ENCODE measurements at places on chromosomes 2 and 18.

GRCh38 chr2:215413484-215413777, 22.4 kb downstream of the FN1 start:
- no peak for DNase-seq

- no peak for DNase-seq
These were observed 26.8 kb upstream of the SP3 start for GRCh38 chr2:173991856-173992588.

- DNase-seq, result no peak
These were observed 631 bp downstream of the RPL31 start for GRCh38 chr2:101002562-101003277.

- no peak for DNase-seq
These were observed 16.2 kb downstream of the HNMT start for GRCh38 chr2:137980459-137980858.

GRCh38 chr2:202307690-202308089, 42.1 kb downstream of the NOP58 start:
- no peak for DNase-seq

DNA sequence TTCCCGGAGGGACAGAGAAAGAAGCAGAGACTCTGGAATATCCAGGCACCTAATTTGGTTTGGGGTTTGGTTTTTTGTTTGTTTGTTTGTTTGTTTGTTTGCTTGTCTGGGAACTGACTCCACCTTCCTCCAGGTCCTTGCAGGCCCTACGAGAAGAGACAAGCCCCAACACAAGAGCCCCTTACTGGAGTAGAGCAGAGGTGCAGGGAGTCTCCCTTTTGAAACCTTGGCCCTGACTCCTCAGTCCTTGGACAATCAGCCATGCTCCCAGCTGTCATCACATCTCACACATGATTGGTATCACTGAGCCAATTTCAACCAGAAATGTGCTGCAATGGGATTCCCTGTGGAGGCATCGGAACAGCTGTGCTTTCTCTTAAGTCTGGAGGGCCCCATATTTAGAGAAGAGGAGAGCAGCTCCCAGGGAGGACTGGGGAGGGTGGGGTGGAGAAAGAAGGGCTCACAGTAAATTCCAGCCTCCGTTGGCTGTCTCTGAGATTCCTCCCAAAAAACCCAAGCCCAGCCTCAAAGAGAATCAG, 279.9 kb upstream of the NCKAP5 start:
- DNase-seq, result no peak

- DNase-seq, result no peak
These were observed 79.4 kb upstream of the AGAP1 start for GRCh38 chr2:235414422-235414821.

DNA sequence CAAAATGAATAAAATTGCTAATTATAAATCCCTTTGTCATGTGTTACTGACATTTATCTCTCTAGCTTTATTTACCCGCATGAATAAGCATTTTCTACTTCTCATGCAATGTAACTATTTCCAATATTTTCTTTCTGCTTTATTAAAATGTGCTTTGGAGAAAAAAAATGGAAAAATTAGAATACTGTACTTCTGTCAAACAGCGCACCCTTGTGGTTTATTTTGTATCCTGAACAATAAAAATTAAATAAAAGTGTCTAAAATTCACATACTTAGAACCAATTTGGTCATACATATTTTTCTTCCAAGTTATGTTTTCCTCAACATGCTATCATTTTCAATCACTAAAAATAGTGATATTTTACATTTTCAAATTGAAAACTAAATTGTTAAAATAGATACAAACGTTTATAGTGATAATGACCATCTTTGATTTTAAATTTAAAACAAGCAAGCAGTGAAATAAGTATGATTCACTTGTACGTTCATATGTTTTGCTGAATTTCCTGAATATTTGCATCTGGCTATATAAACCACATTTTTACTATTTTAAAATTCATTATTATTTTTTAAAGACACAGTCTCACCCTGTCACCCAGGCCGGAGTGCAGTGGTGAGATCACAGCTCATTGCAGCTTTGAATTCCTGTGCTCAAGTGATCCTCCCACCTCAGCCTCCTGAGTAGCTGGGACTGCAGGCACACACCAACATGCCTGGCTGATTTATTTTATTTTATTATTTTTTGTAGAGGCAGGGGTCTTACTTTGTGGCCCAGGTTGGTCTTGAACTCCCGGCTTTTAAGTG, 95.9 kb upstream of the GRB14 start:
- DNase-seq, result no peak

DNA sequence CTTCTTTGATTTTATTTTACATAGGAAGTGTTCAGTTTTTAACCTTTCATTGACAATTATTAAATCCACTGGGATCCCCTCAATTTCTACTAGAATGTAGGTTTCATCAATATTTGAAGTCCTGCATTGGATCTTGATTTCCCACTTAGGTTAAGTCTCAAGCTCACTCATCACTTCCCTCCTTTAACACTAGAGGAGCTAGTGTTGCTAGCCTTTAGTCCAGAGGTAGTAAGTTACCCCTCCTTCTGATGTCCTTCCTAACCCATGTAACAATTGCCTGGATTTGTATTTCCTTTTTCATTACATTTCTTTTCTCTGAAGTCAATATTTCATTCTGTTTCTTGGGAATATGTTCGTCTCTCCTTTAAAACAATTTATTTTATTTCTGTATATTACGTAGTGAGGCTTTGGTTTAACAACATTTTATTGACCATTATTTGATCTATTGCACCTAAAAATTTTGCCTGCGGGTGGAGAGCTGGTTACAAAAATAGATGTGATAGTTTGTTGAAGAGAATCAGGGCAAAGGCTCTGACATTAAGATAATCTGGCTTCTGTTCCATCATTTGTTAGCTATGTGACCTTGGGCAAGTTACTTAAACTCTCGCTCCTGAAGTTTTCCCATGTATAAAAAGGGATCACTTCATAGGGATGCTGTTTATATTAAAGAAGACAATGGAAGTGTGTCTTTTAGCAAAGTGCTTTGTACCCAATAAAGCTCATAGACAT, 833.0 kb downstream of the SLC4A3 start:
- no peak for DNase-seq

- DNase-seq, result no peak
These were observed 28.5 kb downstream of the CYP27C1 start for GRCh38 chr2:127191331-127192219.

GRCh38 chr18:79609841-79610281, 69.7 kb upstream of the CTDP1 start:
- DNase-seq, result no peak

DNA sequence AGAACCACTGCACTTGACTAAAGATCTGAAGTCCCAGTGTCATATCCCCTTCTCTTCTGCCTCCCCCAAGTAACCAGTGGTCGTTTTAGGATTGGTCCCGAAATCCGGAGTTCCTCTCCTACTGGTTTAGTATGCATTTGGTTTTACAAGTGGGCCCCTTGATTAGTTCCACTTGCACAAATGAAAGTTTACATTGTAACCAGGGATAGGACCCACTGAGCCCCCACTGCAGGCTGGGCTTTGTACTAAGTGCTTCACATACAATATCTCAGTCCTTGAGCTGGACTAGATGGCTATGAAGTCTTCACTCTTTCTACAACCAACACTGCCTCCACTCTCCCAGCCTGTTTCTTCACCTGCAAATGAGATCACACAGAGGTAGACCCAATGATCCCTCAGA, 50.4 kb downstream of the CYRIA start:
- DNase-seq, result no peak

- no peak for DNase-seq
These were observed 123.0 kb upstream of the SETBP1 start for GRCh38 chr18:44557616-44558151.

DNA sequence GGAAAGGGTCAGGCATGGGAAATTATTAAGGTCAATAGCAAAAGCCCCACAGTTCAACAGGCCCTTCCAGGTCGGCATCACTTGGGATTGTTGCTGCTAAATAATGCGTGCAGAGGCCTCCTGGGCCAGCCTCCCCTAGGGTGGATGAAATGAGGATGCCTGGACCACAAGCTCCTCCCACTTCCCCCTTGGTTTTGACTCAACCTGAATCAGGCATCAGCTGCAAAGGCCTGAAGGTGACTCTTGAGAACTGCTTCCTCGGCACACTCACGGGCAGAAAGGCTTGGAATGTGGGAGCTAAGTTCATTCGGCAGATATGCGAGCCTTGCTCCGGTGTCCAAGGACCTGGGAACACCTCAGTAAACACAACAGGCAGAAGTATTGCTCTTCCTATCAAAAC, 69.3 kb downstream of the MBP start:
- peak; percentile 47 for DNase-seq

DNA sequence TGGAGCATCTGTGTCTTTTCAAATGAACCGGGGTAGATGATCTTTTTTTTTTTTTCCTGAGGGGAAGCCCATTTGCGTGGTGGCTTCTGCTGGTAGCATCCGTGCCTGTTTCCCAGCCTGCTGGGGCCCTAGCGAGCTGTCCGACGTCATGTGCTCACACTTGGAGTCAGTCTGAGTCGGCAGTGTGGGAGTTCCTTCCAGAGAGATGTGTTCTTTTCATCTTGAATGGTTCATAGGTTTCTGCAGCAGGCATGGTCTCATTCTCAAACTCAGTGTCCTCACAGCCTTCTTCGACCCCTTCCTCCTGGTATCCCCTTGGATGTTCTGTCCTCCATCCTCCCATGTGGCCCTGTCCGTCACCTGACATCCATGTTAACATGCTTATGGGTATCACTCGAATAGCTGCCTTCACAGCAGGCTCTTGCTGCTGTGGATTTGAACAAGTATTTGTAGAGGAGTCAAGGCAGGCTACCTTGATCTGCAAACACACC, 51.0 kb downstream of the LDLRAD4 start:
- no peak for DNase-seq

- no peak for DNase-seq
These were observed 91.4 kb downstream of the COPS8 start for GRCh38 chr2:237177052-237177451.

- no peak for DNase-seq
These were observed 611.6 kb upstream of the VRK2 start for GRCh38 chr2:57434972-57435371.

DNA sequence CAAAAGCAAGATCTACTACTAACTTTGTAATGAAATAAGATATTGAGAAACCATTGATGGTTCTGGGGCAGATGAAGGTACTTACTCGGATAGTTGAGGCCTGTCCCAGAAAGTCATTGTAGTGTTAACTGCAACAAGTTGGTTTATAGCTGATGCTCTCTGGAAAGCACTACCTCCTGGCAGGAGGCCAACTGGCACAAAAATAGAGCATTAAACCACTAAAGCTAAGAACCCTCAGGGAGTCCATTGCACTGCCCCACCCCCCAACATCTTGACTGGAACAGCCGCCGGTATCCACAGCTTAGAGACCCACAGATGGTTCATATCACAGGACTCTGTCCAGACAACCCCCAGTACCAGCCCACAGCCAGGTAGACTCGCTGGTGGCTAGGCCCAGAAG, 552.5 kb upstream of the CRIM1 start:
- no peak for DNase-seq
